COR-L47 (cell line): ENCODE measurements at places on chromosomes 6 and 20.

- DNase-seq, result no peak
Measured at GRCh38 chr6:89110284-89110683, 7.6 kb downstream of the SRSF12 start.

- DNase-seq, result no peak
Measured at GRCh38 chr6:87366072-87366827, 21.6 kb downstream of the C6orf163 start.

DNA sequence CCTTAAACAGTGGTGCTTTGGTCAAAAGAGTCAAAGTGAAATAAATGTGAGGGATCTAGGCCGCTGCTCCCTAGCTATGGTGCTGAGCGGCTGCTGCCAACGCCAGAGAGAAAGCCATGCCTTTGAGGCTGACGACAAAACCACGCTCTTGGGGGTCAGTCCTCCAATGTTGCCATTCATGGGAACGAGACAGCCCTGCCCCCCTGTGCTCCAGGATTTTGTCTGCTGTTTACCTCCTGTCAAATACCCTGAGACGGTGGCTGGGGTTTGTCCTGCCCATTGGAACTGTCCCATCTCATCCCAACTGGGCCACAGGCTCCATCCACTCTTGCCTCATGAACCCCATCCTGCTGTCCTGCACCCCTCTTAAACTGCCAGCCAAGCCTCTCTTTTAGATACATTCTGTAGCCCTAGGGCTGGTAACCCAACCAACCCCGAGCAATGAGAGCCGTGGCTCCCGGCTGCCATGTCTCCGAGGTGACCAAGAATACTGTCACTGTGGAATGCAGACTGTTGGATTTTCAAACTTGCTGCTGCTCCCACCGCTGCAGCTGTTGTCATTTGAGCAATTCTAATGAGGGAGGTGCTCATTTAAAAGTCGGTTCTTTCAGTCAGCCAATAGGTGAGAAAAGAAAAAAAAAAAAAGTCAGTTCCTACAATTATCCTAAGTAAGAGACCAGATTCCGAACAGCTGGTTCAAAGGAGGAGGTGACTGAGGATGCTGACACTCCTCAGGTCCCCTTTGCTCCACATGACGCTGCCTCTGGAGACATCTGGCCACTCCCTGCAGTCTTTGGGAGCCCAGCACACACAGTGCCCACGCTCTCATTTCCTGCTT, 73.1 kb upstream of the QKI start:
- no peak for DNase-seq

DNA sequence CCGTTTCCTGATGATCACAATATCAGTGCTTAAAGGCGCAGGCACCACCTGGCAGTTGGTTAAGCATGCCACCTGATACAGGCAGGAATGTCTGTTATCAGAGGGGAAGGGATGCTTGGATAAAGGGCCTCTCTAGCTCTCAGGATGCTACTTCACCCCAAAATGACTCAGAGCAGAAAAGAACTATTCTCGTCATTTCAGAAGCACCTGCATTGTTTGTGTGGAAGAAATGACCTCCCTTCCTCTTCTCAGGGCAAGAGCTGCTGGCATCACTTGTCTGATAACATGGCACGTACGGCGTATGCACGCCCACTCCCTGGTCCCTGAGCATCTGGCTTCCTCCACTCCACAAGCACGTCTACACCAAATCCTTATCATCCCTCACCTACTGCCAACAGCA, 47.3 kb downstream of the ATP9A start:
- no peak for DNase-seq

DNA sequence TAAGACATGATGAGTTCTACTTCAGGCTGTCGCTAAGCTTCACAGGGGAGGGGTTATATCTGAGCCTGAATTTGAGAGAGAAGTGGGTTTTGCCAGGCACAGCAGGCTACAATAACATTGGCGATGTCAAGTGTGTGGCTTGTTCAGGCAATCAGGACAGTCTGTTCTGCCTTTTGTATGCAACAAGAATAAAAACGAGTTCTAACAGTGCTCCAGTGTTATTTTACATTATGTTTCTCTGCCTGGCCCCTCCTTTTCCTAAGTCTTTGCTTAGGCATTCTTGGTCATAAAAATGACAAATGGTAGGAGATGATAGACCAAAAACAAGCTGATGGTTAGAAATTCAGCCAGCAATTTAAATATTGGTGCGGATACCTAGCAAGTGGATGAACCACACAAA, 26.8 kb downstream of the PAQR8 start:
- no peak for DNase-seq
